ENCODE measurements at places on chromosomes 6 and 20. TPM values are rescaled to one million over a fixed set of nuclear protein-coding genes. Genes with fewer than 3 reads are reported as not detected.

GRCh38 chr6:5785249-5785648 lies 221.5 kb downstream of the NRN1 start:
- H3K4me1 ChIP-seq, result no peaks in the 10 kb centered on the region
- H3K4me3 ChIP-seq, result no peak overlapping the region
- H3K27me3 ChIP-seq, result no peaks in the 10 kb centered on the region
- no peaks in the 10 kb centered on the region for H3K36me3 ChIP-seq
- DNase-seq, result no peak

DNA sequence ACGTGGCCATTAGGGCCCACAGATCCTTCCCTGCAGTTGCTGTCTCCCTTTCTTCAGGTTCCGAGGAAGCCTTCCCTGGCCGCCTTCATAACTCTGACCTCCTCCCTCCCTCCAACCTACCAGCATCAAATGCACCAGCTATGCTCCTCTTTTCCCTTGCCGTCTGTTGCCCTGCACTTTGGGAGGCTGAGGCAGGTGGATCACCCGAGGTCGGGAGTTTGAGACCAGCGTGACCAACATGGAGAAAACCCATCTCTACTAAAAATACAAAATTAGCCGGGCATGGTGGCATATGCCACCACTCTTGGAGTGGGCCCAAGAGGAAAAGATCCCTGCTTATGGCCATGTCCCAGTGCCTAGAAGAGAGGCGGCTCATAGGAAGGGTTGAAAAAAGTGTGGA lies 31.8 kb downstream of the RNASET2 start:
- H3K27me3 ChIP-seq, result no peaks in the 10 kb centered on the region
- H3K4me3 ChIP-seq, result no peak overlapping the region
- no peak for DNase-seq
- H3K36me3 ChIP-seq, result peaks cover 3% of the 10 kb centered on the region
- no peaks in the 10 kb centered on the region for H3K4me1 ChIP-seq
- H3K27ac ChIP-seq, result no peak overlapping the region

BHLHE23 gene
- not detected for total RNA-seq

LHFPL5 gene
- not detected for total RNA-seq

DNA sequence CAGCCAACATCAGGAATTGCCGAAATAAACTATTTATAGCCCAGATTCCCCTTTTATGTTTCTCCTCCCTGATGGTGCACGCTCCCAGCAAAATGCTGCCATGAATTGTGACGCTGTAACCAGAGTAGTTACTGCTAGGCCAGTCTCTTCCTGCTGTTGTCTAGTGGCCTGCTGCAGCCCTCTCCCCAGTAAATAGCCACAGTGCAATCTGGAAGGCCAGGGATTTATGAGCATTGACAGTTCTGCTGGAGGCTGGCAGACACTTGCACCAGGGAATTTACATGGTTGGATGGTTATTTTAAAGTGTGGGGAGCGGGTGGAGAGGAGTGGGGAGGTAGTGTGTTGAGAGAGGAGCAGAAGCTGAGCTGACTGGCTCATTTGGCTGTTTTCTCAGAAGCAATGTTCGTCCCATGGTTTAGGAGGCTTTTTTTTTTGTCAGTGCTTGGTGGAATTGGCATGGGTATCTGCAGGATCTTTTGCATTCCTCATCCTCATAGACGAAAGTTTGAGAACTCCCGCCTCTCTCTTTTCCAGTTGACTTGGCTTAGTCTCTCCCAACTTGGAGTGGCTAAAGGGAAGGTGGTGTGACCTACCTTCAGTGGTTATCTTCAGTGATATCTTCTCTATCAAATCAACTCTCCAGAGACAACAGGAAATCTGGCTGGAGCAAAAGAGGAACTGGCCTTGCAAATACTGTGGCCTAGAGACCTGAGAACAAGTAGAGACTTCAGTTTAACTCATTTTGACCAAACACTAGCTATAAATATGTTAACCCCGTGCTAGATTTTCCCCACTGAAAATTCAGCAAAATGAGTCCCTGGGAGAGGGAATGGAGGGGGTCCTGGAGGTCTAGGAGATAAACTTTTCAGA lies 99.3 kb upstream of the VSTM2L start:
- no peak overlapping the region for H3K4me3 ChIP-seq
- H3K27ac ChIP-seq, result no peak overlapping the region
- no peaks in the 10 kb centered on the region for H3K27me3 ChIP-seq
- no peak for DNase-seq
- peaks cover 5% of the 10 kb centered on the region for H3K36me3 ChIP-seq
- H3K4me1 ChIP-seq, result no peaks in the 10 kb centered on the region

SLC32A1 gene
- total RNA-seq, result not detected

PTGIS gene
- 41.7 TPM for total RNA-seq

DNA sequence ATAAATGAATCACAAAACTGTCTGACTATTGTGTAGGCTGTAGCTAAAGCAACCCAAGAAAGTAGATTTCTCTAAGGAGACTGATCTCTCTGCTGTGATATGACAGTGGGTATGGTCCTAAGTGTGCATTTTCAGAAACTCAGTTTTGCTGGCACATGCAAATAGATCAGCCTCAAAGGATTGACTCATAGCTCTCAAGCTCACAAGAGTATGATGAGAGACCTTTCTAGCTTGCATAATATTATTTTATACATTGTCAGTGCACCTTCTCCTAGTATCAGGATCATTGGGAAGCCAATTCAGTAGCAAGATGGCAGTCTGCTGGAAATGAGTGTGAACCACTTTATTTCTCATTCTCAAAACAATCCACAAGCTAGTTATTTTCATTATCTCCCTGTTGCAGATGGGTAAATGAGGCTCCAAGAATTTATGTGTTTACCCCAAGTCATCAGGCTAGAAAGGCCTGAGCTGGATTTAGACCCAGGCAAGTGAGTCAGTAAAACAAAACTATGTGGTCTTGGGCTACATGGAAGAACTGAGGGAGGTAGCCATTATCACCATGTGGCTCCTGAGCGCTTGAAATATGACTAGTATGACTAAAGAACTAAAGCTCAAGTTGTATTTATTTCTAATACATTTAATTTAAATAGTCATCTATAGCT lies 27.9 kb upstream of the PLCB4 start:
- no peak overlapping the region for H3K27ac ChIP-seq
- no peaks in the 10 kb centered on the region for H3K27me3 ChIP-seq
- no peaks in the 10 kb centered on the region for H3K36me3 ChIP-seq
- H3K4me1 ChIP-seq, result no peaks in the 10 kb centered on the region
- H3K4me3 ChIP-seq, result no peak overlapping the region
- no peak for DNase-seq

STX11 gene
- total RNA-seq, result 22.8 TPM

TMEM170B gene
- 5.6 TPM for total RNA-seq

All from breast epithelium (tissue), 4 donors.